ENCODE measurements at places on chromosomes 7 and 10.
A peak's percentile ranks its signal among the peaks of the same experiment; 100 is the strongest.

GRCh38 chr7:85010306-85010705, 176.6 kb downstream of the SEMA3D start:
- DNase-seq = no peak

GRCh38 chr10:43229208-43230061, 37.4 kb downstream of the RASGEF1A start:
- peak; percentile 22 for DNase-seq

- no peak for DNase-seq
Observed at GRCh38 chr7:135843214-135843613, 94.6 kb upstream of the FAM180A start.

- DNase-seq = no peak
Observed at GRCh38 chr7:140215281-140215680, 38.5 kb upstream of the KDM7A start.

DNA sequence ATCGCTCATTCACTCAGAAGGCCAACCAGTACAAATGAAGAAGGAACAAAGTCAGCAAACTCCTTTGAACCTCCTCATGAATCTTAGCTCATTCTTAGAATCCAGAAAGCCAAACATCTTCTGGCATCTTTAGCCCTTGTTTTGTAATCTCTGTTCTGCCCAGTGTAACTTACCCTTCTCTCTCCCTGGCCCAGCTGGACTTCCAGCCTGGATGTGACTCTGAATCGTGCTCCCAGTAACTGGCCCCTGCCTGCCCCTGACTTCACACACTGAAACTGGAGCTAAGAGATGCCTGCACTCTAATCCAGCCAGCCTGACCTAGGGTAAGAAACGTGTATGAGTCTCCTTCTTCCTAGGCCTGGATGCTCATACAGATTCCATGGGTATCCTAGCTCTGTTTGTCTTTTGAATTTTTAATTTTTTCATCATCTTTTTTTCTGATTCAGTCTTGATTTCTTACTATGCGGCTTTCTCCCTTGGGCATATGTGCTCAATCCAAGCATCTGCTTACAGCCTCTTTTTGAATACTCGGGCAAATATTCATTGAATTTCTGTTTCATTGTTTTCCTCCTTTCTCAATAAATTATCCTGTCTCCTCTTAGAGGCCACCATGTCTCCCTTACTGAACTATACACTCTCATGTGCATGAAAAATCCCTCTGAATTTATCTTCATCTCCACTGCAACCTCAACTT, 845.6 kb upstream of the AUTS2 start:
- DNase-seq = no peak

- DNase-seq = no peak
Observed at GRCh38 chr7:47576031-47576865, 5.7 kb downstream of the TNS3 start.

DNA sequence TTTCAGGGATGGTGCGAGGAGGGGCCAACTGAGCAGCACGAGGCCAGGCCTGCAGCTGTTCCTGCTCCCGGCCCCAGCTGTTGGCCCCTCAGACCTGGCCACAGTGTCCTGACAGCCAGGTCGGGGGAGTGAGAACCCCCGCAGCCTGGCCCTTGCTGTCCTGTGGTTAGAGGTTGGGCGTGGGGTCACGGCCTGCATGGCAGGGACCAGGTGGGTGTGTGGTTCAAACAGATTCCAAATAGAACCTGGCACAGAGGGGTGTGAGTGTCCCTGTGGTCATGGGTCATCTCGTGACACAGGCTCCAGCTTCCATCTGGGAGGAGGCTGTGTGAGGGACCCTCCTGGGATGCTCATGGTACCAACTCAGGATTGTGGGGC, 10.3 kb downstream of the NPTX2 start:
- no peak for DNase-seq

DNA sequence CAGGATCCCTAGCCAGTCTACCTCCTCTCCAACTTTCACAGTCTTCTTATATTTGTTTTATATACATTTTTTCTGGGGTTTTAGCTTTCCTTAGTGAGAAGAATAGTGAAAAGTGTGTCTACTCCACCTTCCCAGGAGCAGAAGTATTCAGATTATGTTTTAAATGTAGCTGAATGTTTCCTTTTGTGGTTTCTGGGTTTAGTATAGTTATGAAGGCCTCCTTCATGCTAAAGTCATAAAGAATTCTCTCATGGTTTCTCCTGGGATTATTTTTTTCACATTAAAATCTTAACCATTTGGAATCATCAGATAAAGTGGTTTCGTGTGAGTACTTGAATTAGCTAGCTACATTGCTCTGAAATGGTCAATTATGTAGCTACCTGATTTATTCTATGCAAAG, 50.9 kb downstream of the ANKMY2 start:
- no peak for DNase-seq

- no peak for DNase-seq
Observed at GRCh38 chr7:46301677-46302076, 380.6 kb upstream of the IGFBP3 start.

GRCh38 chr10:129841071-129841470, 123.0 kb downstream of the EBF3 start:
- DNase-seq = no peak

DNA sequence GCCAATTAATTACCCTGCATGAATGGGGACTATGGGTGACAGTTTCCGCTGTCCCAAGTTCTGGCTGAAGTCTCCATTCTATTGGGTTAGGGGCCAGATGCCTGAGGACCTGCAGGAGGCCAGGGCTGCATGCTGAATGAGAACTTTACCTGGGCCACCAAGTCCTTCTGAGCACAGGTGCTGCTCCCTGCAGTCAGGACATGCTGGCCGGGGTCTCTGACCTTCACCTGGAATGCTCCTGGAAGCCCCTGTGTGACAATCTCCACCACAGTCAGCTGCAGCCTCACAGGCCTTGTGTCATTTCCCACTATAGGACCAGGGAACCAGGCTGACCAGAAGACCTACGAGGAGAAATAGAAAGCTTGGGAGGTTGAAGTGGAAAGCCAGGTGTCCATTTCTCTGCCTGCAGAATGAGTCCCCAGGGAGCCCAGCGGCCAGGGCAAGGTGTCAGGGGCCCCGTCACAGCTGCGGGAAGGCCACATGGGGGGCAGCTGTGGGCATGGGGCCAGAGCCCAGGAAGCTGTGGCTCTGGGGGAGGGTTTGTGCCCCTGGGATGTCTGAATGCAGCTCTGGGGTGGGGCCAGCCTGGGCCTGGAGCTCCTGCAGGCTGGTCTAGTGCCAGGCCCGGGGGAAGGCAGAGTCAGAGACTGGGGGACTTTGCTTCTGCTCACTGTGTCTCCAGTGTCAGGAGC, 5.6 kb upstream of the GIMAP8 start:
- DNase-seq = no peak

DNA sequence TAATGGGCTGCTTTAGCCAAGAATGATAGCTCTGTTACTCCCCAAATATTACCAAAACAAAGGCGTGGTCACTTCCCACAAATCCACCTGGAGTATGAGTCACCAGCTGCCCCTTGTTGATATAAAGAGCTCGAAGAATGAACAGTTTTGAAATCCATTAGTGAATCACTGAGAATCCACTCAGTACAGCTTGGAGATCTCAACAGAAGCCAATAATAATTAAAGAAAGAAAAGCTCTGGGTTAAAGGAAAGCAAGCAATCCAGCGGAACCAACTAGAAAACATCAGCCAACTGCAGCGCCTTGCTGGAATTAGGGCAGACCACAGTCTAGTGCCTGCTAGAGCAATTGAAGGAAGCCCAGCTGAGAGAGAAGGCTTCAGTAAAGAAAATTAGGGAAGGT, 576.0 kb upstream of the C7orf33 start:
- DNase-seq = no peak

GRCh38 chr7:53191836-53192443, 156.5 kb downstream of the POM121L12 start:
- no peak for DNase-seq

DNA sequence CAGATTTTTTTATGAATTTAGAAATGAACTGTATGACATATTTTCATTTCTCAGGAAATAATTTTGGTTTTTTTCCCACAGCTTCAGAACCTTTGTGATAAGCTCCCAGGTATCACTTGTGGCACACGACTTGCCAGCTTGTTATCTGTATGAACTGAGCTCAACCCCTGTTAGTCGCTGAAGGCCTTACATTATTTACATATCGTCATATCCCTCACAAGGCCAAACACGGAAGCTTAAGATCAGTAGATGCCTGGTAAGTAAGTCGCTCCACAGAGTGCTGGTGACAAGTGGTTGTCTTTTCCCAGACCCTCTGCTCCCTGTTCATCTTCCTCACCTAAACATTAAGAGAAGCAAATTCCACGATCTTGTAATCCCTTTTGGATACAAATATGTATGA, 55.2 kb downstream of the RAPGEF5 start:
- no peak for DNase-seq

DNA sequence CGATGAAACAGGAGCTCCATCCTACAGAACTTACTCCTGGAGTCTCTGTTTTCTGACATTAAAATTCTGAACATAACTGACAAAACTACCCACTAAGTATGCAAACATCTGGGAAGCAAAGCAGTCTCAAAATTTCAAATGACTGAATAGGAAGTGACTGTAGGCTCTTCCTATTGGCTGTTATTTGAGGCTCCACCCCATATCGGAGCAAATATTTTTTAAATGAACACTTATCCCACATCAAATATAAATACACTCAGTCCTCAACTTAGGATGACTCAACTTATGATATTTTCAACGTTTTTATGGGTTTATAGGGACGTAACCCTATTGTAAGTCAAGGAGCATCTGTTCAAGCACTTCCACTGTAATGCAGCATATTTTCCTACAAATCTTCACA, 8.8 kb downstream of the HSPA12A start:
- no peak for DNase-seq

DNA sequence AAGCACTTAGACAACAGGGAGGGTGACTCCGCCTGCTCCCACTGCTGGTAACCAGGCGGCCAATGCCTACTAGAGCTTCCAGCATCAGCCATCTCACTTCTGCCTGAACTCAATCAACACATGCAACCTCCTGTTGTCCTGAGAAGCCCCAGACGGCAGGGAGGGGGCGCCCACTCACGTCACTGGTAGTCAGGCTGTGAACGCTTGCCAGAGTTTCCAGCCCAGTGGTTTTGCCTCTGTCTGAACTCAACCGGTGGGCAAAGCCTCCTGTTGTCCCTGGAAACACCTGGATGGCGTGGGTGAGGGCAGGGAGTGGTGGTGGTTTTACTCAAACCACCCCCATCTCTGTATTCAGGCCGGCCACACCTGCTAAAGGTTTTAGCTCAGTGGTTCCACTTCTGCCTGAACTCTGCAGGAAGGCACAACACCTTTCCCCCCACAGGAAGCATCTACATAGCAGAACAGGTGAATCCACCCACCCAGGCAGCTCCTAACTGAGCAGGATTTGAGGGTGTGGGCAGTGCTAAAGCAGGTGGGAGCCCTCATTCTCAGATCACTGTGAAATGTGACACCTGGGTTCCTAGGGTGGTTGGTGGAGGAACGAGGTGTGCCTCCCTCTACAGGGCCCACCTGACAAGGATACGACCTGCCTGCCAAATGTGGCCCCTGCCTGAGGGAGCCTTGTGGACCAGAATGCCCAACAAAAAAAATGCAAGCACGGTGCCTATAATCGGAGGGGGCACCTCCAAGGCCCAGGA, 563.0 kb upstream of the SEMA3D start:
- no peak for DNase-seq

DNA sequence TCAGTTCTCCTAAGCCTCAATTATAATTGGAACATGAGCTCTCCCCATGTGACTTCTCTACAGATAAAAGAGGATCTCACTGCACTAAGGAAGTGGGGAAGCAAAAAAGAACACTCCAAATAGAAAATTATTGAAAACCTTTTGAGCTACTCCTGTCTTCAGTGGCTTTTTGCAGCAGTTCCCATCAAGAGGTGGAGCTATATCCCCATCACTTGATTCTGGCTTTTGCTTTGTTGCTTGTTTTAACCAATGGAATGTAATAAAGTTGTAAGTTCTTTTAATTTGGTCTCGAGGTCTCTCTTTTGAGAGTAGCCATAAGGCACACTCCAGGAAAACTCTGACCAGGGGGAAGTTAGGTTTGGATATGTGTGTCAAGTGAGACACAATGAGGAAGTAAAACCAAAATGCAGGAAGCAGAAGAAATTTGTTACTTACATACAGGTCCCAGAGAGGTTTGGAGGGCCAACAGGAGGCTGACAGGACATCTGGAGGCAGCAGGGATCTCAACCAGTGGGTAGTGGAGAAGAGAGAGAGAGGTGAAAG, 569.4 kb downstream of the HTR7 start:
- no peak for DNase-seq

DNA sequence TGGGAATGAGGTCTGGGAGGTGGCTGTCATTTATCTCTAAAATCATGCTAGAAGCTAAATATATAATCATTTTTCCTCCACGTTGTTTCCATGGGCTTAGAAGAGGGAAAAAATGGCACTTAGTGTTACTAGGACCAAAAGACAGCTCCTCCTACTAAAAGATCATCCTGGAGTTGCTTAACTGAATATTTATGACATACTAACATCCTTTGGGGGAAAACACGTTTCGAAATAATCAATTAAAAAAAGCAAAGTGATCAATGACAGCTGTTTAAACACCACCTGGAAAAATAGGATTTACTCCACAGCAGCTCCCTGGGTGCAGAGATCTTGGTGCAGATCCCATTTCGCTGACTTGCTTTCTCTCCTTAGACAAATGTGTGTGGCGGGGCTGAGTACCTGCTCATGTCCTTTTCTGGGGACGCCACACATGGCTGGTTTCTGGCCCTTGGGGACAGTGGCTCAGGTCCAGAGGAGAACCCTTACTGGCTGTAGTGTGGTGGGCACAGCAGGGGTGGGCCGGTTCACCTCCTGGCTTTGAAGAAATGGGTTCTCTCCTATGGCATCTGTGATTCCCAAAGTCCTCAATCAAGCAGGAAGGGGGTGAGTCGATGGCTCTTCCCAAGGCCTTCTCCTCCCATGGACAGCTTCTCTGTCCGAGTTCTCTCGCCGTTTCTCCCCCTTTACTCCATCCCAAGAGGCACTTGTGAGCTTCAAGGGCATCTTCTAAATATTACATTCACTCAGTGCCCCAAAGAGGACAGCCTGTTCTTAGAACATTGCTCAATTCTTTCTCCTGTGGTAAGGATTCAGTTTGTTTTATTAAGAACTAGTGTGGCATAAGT, 156.4 kb upstream of the KLF14 start:
- DNase-seq = no peak

DNA sequence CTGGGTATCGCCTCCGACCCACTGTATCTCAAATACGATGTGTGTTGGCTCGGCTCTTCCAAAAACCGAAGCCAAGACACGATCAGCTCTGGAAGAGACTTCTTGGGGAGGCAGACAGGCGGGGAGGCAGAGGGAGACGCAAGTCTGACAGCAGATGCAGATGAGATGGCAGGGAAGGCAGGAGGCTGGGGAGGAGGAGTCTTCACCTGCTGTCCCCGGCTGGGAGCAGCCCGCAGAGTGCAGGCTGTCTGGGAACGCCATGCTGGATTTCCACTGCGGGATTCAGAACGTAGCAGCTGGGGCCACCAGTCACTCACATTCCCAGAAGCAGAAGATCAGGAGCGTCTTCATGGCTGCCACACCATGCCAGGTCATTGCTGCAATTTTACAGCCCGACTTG, 29.4 kb downstream of the CTBP2 start:
- no peak for DNase-seq

DNA sequence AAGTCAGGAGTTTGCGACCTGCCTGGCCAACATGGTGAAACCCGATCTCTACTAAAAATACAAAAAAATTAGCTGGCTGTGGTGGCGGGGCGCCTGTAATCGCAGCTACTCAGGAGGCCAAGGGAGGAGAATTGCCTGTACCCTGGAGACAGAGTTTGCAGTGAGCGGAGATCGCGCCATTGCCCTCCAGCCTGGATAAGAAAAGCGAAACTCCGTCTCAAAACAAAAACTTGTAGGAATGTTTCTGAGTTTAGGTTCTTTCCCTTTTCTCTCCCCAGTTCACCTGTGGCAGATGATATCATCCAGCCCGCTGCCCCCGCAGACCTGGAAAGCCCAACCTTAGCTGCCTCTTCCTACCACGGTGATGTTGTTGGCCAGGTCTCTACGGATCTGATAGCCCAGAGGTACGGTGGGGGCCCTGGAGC, 138.8 kb upstream of the BTBD16 start:
- DNase-seq = no peak

Data from T-helper 1 cell (primary cell).